Dorsolateral prefrontal cortex (tissue), 122 donors: ENCODE measurements at places on chromosomes 4 and X.
A peak's percentile ranks its signal among the peaks of the same experiment; 100 is the strongest.

- DNase-seq, result no peak
Measured at GRCh38 chr4:100519205-100519604, 1.4 kb upstream of the EMCN start.

DNA sequence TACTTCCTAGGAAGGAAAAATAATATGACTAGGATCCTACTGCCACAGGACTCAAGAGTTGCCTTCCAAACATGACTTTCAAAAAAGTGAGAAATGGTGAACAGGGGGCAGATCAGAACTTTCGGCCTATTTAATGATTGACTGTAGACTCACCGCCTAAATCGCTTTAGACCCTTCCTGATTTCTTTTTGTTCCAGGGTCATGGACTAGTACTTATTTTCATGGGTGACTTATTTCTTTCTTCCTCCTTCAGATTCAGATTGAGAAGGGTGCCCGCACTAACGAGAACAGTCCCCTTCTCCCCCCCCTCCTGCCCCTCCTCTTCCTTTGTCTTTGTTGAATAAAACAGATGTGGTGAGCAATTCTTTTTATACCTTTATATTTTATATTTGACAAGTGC, 48.0 kb upstream of the KLHL8 start:
- DNase-seq, result no peak

- no peak for DNase-seq
Measured at GRCh38 chr4:2489841-2490552, 21.1 kb downstream of the RNF4 start.

- no peak for DNase-seq
Measured at GRCh38 chr4:1499465-1499864, 93.2 kb upstream of the NKX1-1 start.

- no peak for DNase-seq
Measured at GRCh38 chrX:112846782-112847181, 6.2 kb upstream of the AMOT start.

GRCh38 chrX:96474029-96474740, 210.5 kb upstream of the DIAPH2 start:
- DNase-seq, result no peak

GRCh38 chr4:101795704-101796103, 5.2 kb downstream of the BANK1 start:
- DNase-seq, result no peak

GRCh38 chrX:70423936-70424675, 992 bp downstream of the GDPD2 start:
- no peak for DNase-seq

DNA sequence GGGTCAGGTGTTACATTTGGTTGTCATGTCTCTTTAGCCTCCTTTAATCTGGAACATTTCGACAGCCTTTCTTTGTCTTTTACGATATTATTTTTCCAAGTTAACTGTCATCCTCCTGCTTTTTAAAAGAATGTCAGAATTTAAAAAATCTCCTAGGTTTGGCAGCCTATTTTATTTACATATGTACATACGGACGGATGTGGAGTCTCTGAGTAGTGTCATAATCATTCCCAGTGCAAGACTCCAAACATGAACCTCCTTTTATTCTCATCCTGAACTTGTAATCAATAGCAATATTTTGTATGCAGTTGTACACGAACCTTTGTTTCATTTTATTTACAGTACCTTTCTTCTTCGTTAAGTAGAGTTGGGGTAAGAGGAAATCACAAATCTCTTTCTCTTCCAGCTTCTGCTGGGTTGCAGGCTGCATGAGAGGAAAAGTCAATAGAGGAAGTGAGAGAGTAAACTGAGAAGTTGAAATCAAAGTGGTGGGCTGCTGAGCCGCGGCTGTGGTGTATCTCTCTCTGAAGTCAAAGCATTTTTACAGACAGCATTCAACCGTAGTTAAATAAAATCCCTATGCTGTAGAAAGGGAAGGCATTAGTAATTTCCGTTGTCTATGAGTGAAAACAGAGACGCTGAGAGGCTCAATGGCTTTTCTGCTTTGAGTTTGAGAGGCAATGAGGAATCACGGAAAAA, 53.9 kb upstream of the RPS6KA3 start:
- DNase-seq, result no peak

DNA sequence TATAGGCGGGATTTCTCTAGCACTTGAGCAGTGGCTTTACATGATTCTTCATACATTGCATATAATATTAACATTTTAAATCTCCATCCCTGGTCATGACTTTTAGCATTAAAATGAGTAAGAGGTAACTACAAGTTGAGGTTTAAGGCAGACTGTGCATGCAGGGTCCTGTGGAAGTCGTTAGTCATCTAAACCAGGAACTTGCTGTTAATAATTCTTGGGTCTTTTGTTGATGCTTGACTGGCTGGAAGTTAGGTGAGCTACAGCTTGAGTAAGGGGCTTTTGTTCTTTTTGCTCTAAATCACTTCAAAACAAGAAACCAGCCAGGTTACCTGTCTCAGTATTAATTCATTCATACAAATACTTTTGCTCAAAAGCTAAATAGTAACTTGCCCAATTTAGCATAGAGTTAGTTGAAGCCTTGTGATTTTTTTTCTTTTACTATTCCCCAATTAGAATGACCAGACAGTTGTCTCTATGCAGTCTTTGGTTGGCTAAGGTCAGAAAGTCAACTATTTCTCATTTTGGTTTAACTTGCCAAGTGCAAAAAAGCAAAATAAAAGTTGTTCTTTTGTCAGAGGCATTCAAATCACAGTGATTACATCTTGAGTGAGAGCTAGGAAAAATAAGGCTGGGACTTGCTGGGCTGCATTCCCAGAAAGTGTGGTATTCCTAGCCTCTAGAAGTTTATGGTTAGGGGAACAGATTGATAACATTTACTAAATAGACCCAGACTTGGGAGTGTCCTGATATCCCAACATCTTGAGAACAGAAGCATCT, 516.9 kb downstream of the PDHA2 start:
- no peak for DNase-seq

- DNase-seq, result peak; percentile 50
Measured at GRCh38 chr4:52037689-52038102, 403 bp downstream of the SGCB start.
